H1 (cell line): ENCODE measurements at places on chromosomes 5 and 9. TPM values are rescaled to one million over a fixed set of nuclear protein-coding genes. Genes with fewer than 3 reads are reported as not detected.

DNA sequence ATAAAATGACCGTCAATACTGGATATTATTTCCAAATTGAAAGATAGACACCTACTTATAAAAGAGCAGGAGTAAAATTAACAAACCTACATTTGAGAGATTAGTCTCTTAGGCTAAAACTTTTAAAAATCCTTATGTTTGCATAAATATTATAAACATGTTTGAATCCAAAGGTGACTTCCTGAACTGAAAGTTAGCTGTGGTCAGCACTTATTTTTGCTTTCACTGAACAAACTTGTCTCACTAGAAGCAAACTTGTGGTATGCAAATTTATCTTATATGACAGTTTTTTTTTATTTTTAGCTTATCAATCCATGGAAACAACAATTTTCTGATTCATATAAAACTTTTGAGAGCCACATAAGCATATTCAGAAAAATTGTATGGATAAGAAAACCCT lies 502.6 kb upstream of the COX7C start:
- H3K4me1 ChIP-seq = no peaks in the 10 kb centered on the region
- no peak overlapping the region for H3K27ac ChIP-seq
- H3K4me3 ChIP-seq = no peak overlapping the region

DNA sequence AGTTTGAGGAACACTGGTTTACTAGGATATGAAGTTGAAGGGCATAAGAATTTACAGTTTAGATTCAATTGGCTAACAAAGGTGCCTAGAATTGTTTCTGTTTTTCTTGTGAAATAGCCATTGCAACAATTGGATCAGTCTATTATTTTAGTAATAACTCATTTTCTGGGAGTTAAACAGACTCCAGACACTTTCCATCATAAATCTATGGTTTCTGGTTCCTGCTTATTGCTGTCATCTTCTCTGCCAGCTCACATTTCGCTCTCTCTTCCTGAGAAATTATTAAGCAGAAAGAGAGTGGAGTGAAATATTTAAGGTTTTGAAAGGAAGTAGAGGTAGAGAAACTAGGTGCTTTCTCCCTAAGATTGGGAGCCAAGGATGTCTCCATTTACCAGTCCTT lies 165.1 kb upstream of the PRR16 start:
- H3K4me3 ChIP-seq = no peak overlapping the region
- H3K27me3 ChIP-seq = no peaks in the 10 kb centered on the region
- no peaks in the 10 kb centered on the region for H3K4me1 ChIP-seq
- no peaks in the 10 kb centered on the region for H3K36me3 ChIP-seq
- no peak for DNase-seq

GRCh38 chr9:112884101-112884500 lies 6.6 kb downstream of the SLC46A2 start:
- no peaks in the 10 kb centered on the region for H3K4me1 ChIP-seq
- no peaks in the 10 kb centered on the region for H3K36me3 ChIP-seq
- no peak overlapping the region for H3K4me3 ChIP-seq
- no peak for DNase-seq
- no peak overlapping the region for H3K27ac ChIP-seq

GRCh38 chr9:136546697-136547501 lies 1.1 kb upstream of the NOTCH1 start:
- peak; percentile 80 for DNase-seq
- H3K27ac ChIP-seq = no peak overlapping the region
- no peaks in the 10 kb centered on the region for H3K27me3 ChIP-seq
- H3K4me3 ChIP-seq = peak overlapping the region; percentile 72
- H3K4me1 ChIP-seq = peaks cover 44% of the 10 kb centered on the region
- no peaks in the 10 kb centered on the region for H3K36me3 ChIP-seq

GRCh38 chr5:1406681-1407640 lies 38.3 kb downstream of the SLC6A3 start:
- H3K4me1 ChIP-seq = no peaks in the 10 kb centered on the region
- DNase-seq = no peak
- no peak overlapping the region for H3K4me3 ChIP-seq
- no peak overlapping the region for H3K27ac ChIP-seq
- H3K27me3 ChIP-seq = no peaks in the 10 kb centered on the region

PNPLA7 gene
- 0.47 and 0.57 TPM in 2 replicates for total RNA-seq

AGXT2 gene
- total RNA-seq = not detected in 2 replicates

AIF1L gene
- 149 and 153 TPM in 2 replicates for total RNA-seq

GCNT4 gene
- total RNA-seq = 14.4 and 14.5 TPM in 2 replicates

WDR38 gene
- total RNA-seq = not detected in 2 replicates

CARTPT gene
- not detected in 2 replicates for total RNA-seq

ENHO gene
- 12.2 and 14.1 TPM in 2 replicates for total RNA-seq
